ENCODE measurements at places on chromosomes 3 and 15. TPM values are rescaled to one million over a fixed set of nuclear protein-coding genes. Genes with fewer than 3 reads are reported as not detected.

- no peak overlapping the region for H3K4me3 ChIP-seq
- no peaks in the 10 kb centered on the region for H3K36me3 ChIP-seq
- peaks cover under 1% of the 10 kb centered on the region for H3K27me3 ChIP-seq
- no peak for DNase-seq
- H3K4me1 ChIP-seq: no peaks in the 10 kb centered on the region
- H3K27ac ChIP-seq: no peak overlapping the region
Measured at GRCh38 chr15:75751116-75751875, 38.6 kb upstream of the CSPG4 start.

DNA sequence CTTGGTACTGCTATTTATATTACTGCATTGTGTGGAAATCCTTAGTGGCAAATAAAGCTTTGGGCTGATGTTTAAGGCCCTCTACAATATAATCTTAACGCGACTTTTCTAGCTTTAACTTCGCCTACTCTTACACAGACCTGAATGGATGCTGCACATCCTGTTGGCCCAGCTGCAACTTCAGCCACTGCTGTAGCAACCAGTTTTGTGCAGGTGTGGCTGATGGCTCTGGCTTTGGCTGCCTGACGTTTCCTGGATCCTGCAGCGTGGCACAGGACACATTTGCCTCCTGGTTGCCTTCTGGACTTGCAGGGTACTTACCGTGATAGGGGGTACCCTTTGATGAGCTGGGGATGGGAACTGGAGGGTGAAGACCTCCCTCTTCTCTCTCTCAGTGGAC, 20.2 kb upstream of the ERICH6 start:
- no peak for DNase-seq
- peaks cover 2% of the 10 kb centered on the region for H3K27me3 ChIP-seq

GRCh38 chr3:194565597-194566190, 67.5 kb downstream of the TMEM44 start:
- H3K27me3 ChIP-seq: peaks cover 5% of the 10 kb centered on the region
- no peak for DNase-seq
- H3K4me3 ChIP-seq: no peak overlapping the region
- peaks cover 12% of the 10 kb centered on the region for H3K4me1 ChIP-seq

GRCh38 chr15:67925182-67925581, 85.3 kb upstream of the RNU6-1 start:
- H3K36me3 ChIP-seq: no peaks in the 10 kb centered on the region
- peaks cover 3% of the 10 kb centered on the region for H3K27me3 ChIP-seq
- DNase-seq: no peak
- peaks cover 2% of the 10 kb centered on the region for H3K4me1 ChIP-seq
- no peak overlapping the region for H3K4me3 ChIP-seq

GRCh38 chr3:171788546-171789351, 21.5 kb downstream of the PLD1 start:
- no peak overlapping the region for H3K4me3 ChIP-seq
- H3K27me3 ChIP-seq: no peaks in the 10 kb centered on the region
- peaks cover 75% of the 10 kb centered on the region for H3K4me1 ChIP-seq
- H3K36me3 ChIP-seq: no peaks in the 10 kb centered on the region
- peak overlapping the region; percentile 99 for H3K27ac ChIP-seq

The SCN11A gene
- not detected for total RNA-seq

The INSYN1 gene
- 0.58 TPM for total RNA-seq

DNA sequence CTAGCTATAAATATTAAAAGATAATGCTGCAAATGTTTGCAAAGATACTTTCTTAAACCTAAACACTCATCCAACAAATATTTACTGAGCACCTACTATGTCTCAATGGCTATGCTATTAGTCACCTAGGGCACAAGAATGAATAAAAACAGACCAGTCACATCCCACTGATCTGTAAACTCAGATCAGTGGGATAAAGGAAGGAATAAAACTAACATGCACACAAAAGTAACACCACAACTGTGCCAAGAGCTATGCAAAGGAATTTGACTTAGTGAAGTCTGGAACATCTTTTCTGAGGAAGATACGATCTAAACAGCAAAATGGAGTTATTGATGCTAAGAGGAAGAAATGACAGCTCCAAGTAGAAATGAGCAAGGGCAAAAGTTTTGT, 56.6 kb downstream of the CBLB start:
- no peak overlapping the region for H3K27ac ChIP-seq
- H3K36me3 ChIP-seq: no peaks in the 10 kb centered on the region
- peaks cover 5% of the 10 kb centered on the region for H3K4me1 ChIP-seq
- H3K4me3 ChIP-seq: no peak overlapping the region

The DCUN1D1 gene
- 35.0 TPM for total RNA-seq

DNA sequence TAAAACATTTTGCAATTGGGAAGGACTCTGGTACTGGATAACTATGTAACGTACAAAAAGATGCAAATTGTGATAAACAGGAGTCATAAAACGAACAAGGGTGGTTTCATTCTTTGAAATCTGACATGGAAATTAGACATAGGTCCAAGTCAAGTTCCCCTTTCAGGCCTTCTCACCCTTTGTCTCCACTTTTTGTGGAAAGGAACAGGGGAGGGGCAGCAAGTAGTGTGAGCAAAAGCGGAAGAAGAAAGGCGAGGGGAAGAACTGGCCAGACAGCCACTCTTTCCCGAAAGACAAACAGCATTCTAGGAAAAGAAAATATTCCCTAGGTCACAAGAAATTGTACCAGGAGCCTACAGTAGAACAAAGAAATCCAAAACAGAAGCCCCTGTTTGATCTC, 52.6 kb downstream of the MCF2L2 start:
- no peak for DNase-seq
- H3K27me3 ChIP-seq: no peaks in the 10 kb centered on the region
- no peak overlapping the region for H3K27ac ChIP-seq
- H3K36me3 ChIP-seq: no peaks in the 10 kb centered on the region
- peaks cover 11% of the 10 kb centered on the region for H3K4me1 ChIP-seq

DNA sequence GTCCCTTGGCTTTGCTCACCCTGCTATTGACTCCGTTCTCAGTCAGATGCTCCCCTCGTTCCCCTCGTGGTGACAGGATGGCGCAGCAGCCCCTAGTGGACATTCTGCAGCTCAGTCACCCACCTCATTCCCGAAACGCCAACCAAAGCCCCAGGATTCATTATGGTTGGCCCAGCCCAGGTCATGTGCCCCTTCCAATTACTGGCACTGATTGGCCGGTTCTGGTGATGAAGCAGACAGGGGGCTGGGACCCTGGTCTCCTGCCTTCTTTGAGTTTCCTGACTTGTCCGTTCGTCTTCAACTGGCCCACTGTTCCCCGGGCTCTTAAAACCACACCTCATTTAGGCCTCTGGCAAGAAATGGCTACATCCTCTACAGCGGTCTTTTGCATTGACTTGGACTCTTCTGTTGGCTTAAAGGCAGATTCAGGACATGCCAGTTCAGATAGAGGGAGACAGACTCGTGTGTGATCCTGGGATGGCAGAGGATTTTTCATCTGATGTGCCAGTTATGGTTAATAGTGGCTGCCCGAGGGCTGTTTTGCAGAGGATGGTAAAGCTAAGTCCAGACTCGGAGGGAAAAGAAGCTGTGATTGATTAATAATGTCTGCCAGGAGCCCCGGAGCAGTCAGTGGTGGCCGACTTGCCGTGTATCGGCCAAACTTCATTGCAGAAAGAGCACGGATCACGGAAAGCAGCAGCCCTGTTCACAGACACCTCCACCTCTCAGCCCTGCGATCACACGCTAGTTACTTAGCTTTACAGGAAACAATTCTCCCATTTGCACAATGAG, 37.8 kb downstream of the LSM3 start:
- no peaks in the 10 kb centered on the region for H3K36me3 ChIP-seq
- DNase-seq: peak; percentile 83
- H3K27me3 ChIP-seq: no peaks in the 10 kb centered on the region
- no peak overlapping the region for H3K27ac ChIP-seq

- no peaks in the 10 kb centered on the region for H3K4me1 ChIP-seq
- H3K4me3 ChIP-seq: no peak overlapping the region
- no peak overlapping the region for H3K27ac ChIP-seq
- no peaks in the 10 kb centered on the region for H3K27me3 ChIP-seq
Measured at GRCh38 chr3:117074826-117075225, 365.2 kb downstream of the TUSC7 start.

The SLC27A2 gene
- not detected for total RNA-seq

The GRIP2 gene
- total RNA-seq: not detected

DNA sequence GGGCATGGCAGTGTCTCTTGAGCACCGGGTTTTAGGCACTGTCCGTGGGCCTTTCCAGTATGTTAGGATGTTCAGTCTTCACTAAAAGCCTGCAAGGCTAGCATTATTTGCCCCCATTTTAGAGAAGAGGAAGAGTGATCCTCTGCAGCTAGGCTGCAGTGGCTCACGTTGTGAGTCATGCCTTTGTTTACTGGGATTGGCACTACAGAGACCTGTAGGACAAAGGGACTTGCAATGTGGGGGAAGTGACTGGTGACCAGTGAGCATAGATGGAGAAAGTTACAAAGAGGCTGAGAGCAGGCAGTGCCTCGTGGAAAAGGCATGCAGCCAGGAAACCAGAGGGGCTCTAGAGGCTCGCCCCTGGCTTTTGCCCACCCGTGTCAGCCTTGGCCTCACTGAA, 26.8 kb upstream of the CPNE9 start:
- H3K4me1 ChIP-seq: peaks cover 8% of the 10 kb centered on the region
- peaks cover 43% of the 10 kb centered on the region for H3K36me3 ChIP-seq
- no peaks in the 10 kb centered on the region for H3K27me3 ChIP-seq

- H3K27ac ChIP-seq: no peak overlapping the region
- H3K4me1 ChIP-seq: no peaks in the 10 kb centered on the region
- no peak overlapping the region for H3K4me3 ChIP-seq
- no peaks in the 10 kb centered on the region for H3K36me3 ChIP-seq
- no peak for DNase-seq
- H3K27me3 ChIP-seq: no peaks in the 10 kb centered on the region
Measured at GRCh38 chr3:37598808-37599581, 262.7 kb upstream of the CTDSPL start.

The SETD2 gene
- 36.2 TPM for total RNA-seq

The POLQ gene
- total RNA-seq: 10.8 TPM

DNA sequence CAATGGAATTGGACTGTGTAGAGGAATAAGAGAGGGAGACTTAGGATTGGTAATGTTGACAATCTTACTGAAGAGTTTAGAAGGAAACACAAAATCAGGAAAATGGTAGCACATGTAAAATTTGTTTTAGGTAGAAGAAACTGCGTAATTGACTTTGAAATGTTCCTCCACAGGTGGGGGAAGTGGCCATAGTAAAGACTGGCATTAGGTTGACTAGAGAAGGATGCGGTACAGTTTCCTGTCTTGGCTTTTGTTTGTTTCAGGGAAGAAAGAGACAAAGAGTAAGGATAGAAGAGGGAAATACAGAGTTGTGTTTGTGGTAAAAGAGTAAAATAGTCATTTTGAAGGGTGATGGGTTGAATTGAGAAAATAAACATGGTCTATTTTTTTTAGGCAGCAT, 253.6 kb upstream of the ZNF717 start:
- no peaks in the 10 kb centered on the region for H3K4me1 ChIP-seq
- no peak for DNase-seq
- no peaks in the 10 kb centered on the region for H3K36me3 ChIP-seq
- H3K27ac ChIP-seq: no peak overlapping the region

- H3K4me3 ChIP-seq: no peak overlapping the region
- H3K4me1 ChIP-seq: peaks cover 19% of the 10 kb centered on the region
- DNase-seq: no peak
- H3K27ac ChIP-seq: peak overlapping the region; percentile 81
- H3K36me3 ChIP-seq: no peaks in the 10 kb centered on the region
Measured at GRCh38 chr3:108471426-108471825, 39.0 kb downstream of the MYH15 start.

DNA sequence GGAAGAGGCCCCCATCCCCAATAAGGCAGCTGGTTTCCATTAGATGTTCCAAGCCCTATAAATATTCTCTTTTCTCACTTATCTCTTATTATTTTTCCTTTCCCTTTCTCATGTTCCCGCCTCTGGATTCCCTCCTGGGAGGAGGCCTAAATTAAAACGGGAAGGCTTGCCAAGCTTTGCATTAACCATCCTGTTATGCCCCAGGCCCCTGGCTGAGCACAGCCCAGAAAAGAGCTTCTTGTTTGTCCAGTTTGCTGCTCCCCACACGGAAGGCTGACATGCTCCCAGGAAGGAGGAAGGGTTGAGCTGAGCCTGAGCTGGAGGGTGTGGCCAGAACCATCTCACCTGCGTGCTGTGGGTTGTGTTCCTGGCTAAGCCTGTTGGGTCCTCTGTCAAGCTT, 63.1 kb upstream of the BOC start:
- no peaks in the 10 kb centered on the region for H3K36me3 ChIP-seq
- peaks cover 2% of the 10 kb centered on the region for H3K27me3 ChIP-seq
- H3K4me1 ChIP-seq: no peaks in the 10 kb centered on the region
- DNase-seq: no peak
- no peak overlapping the region for H3K4me3 ChIP-seq
- H3K27ac ChIP-seq: no peak overlapping the region

The LRTM1 gene
- not detected for total RNA-seq

The CIB2 gene
- 4.0 TPM for total RNA-seq

The BFSP2 gene
- total RNA-seq: not detected

The ISLR gene
- not detected for total RNA-seq

GRCh38 chr3:14879211-14879874, 60.6 kb downstream of the FGD5 start:
- peaks cover 6% of the 10 kb centered on the region for H3K36me3 ChIP-seq
- no peak overlapping the region for H3K27ac ChIP-seq
- H3K27me3 ChIP-seq: no peaks in the 10 kb centered on the region
- H3K4me1 ChIP-seq: peaks cover 13% of the 10 kb centered on the region

- DNase-seq: no peak
- no peaks in the 10 kb centered on the region for H3K4me1 ChIP-seq
- no peak overlapping the region for H3K27ac ChIP-seq
- no peaks in the 10 kb centered on the region for H3K27me3 ChIP-seq
Measured at GRCh38 chr3:73442886-73443285, 181.9 kb downstream of the PDZRN3 start.

GRCh38 chr3:154193000-154193615, 71.9 kb downstream of the ARHGEF26 start:
- H3K4me1 ChIP-seq: no peaks in the 10 kb centered on the region
- no peaks in the 10 kb centered on the region for H3K36me3 ChIP-seq
- H3K4me3 ChIP-seq: no peak overlapping the region
- no peaks in the 10 kb centered on the region for H3K27me3 ChIP-seq
- no peak for DNase-seq
- H3K27ac ChIP-seq: no peak overlapping the region

DNA sequence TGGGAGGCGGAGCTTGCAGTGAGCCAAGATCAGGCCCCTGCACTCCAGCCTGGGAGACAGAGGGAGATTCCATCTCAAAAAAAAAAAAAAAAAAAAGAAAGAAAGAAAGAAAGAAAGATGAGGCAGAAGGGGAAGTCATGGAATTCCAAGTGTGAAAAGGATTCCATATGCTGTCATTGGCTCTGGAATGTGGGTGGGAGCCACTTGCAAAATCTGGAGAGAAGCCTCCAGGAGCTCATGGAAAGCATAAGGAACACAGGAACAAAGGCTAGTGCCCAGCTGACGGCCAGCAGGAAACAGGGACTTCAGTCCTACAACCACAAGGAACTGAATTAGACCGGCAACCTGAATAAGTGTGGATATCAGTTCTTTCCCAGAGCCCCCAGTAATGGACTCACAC, 12.5 kb upstream of the TRAK1 start:
- no peak overlapping the region for H3K27ac ChIP-seq
- DNase-seq: no peak
- H3K27me3 ChIP-seq: no peaks in the 10 kb centered on the region
- H3K36me3 ChIP-seq: no peaks in the 10 kb centered on the region

The ATP13A5 gene
- not detected for total RNA-seq
